ENCODE measurements at places on chromosomes 3 and 15.

- DNase-seq, result no peak
These were observed 14.5 kb downstream of the RTP4 start for GRCh38 chr3:187382609-187383151.

- DNase-seq, result no peak
These were observed 12.4 kb downstream of the ATR start for GRCh38 chr3:142566096-142566495.

- no peak for DNase-seq
These were observed 153.2 kb downstream of the CTNNB1 start for GRCh38 chr3:41352510-41352909.

DNA sequence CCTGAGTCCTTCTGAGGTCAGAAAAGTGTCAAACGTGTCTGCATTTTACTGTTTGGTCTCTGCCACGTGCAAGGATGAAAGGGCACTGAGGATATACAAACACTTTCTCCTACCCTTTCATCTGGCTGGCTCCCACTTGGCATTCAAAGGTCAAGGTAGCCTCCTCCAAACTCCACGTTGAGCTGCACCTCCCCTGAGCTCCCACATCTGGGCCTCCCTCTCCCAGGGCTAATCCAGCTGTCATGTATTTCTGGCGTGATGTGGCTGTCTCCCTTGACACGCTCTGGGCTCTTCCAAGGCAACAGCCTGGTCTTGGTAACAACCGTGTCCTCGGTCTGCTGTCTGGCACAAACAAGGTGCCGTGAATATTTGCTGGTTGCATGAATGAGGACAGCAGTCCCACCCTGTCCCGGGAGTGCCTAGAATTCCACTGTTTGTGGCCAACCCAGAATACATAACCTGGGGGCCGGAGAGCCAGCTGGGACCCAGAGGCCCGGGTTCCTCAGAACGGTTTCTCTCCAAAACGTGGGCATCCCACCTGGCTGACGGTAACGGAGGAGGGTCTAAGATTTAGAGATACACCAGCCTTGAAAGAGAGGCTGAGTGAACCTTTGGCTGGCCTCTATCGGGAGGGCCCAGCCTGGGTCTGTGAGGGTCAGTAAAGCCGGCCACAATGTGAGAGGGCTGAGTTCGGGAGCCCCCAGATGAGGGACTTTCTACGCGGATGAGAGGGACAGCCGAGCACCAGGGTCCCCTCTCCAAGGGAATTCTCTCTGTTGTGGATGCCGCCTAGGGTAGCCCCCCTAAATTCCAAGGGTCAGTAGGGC is 767 bp downstream of the GLT8D1 start:
- peak; percentile 26 for DNase-seq

- DNase-seq, result no peak
These were observed 1.3 kb upstream of the AEN start for GRCh38 chr15:88619796-88620195.

DNA sequence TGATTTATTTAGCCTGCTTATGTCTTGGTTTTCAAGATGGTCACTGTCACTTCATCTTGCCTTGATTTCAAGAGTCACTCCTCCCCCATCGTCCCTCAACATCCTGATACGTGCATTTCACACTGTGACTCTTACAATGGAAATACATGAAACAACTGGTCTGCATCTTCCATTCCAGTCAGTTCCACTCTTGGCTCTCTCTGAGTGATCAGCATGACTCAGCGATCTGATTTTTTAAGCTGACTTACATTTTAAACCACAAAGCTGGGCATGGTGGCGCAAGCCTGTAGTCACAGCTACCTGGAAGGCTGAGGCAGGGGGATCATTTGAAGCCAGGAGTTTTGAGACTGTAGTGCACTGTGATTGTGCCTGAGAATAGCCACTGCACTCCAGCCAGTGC is 271.2 kb upstream of the ROPN1 start:
- no peak for DNase-seq

DNA sequence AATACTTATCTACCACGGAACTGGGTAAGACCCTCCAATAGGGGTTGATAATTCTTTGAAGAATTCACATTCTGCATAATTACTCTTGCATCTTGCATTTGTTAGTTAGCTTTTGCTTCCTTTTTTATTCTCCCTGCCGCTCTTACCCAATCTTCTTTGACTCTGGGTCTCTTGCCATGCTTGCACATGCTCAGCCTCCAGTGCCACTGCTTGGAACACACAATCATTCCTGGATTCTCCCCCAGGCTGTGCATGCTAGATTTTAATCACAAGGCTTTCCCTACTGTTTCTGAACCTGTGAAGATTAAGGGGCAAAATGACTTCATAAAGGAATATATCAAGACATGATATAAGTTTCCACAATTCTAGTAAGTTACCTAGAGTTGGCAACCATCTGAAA is 133.1 kb downstream of the IL1RAP start:
- no peak for DNase-seq

- DNase-seq, result no peak
These were observed 272.3 kb downstream of the IL5RA start for GRCh38 chr3:2837910-2838309.

DNA sequence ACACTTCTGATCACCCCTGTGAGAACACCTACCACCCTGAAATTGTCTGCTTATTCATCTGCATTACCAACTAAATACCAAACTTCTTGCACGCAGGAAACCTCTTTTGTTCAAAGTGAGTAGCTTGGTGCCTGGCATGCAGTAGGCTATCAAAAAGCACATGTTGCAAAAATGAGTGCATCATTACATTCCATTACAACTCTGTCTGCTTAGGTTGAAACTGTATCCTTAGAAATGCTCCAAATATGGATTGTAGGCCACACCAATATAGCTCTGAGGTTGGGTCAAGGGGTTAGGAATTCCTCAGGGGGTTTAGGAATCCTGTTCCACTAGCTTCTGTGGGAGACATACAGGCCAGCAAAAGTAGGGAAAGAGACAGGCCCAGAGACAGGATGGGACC is 107.2 kb downstream of the THRB start:
- no peak for DNase-seq

DNA sequence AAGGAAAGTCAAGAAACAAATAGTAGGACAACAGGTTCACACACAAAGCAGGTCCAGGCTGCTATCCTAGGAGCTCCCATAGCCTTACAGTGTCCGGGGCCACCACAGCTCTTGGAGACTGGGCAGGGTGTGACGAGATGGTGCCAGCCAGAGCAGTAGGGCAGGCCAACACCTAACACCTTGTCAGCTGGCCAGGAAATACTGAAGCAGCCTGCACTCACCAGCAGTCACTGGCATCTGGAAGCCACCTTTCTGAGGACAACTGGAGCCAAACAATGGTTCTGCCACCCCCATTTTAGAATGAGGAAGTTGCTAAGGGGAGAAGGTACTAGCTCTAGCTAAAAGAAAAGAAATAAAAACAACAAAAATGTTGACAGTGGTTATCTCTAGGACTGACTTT is 47.2 kb downstream of the CCDC12 start:
- DNase-seq, result no peak

DNA sequence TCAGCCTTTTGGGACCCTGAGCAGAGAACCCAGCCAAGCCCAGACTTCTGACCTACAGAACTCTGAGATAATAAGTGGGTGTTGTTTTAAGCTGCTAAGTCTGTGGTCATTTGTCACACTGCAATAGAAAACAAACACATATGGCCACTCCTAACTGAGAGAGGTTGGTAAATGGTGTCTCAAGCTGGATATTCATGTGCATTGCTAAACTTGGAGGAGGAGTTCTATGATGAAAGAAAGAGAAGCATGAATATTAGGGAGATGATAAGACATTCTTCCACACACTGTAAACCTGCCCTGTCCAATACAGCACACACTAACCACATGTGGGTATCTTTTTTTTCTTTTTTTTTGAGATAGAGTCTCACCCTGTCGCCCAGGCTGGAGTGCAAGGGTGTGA is 27.8 kb upstream of the UBL7 start:
- DNase-seq, result no peak

DNA sequence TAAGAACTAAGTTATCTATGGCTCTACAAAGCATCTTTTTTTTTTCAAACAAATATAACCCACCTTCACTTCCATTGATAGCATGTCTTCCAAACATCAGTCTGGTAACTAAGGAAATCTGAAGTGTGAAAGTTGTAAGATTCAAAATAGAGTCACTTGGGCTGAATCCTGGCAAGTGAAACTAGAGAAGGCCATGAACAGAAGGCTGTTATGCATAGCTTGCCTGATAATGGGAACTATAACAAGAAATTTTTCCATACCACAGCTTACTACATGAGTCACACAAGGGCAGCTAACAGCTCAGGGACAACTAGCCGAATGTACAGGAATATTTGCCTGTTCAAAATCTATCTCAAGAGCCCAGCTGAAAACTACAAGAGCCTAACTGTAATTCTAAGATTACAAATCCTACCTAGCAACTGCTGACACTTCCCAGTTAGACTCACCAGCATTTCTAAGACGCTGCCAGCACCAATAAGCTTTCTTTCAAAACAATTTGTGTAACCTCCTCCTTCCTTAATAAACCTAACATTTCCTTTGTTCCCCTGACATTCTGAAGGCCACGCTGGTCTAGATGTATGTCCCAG is 1066.5 kb downstream of the PLOD2 start:
- DNase-seq, result peak; percentile 17

GRCh38 chr3:41164777-41165176 is 34.5 kb upstream of the CTNNB1 start:
- DNase-seq, result no peak

DNA sequence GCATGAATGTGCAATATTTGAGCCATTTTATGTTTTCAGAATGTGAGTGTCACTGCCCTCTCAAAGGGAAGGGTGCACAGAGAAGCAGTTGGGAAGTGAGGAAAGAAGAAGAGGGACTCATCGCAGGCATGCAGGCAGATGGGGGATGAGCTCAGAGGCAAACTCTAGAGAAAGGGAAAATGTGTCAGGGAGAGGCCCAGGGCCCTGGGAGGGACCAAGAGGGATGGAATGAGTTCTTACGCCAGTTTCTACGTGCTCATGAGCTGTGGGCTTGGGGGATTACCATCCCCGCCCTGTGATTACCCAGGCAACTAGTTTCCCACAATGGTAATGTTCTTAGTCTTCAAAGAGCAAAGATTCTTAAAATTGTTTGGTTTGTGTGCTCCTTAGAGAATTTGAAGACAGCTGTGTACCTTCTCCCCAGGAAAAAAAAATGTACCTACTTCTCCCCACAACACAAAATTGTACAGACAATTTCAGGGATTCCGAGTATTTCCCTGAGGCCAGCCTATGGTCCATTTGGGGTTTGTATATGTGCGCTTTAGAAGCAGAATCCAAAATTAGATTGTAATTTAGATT is 17.8 kb downstream of the GCSAM start:
- peak; percentile 57 for DNase-seq

GRCh38 chr15:78672285-78673014 is 31.4 kb upstream of the CHRNB4 start:
- no peak for DNase-seq

DNA sequence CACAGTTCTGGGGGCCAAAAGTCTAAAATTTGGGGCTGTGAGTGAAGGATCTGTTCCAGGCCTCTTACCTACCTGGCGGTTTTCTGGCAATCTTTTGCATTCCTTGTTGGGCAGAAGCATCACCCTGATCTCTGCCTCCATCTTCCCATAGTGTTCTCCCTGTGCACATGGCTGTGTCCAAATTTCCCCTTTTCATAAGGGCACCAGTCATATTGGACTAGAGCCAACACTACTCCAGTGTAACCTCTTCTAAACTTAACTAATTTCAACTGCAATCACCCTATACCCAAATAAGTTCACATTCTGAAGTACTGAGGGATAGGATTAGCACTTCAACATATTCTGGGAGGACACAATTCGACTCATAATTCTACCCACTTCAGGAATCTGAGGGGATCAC is 85.0 kb downstream of the CCNL1 start:
- DNase-seq, result no peak

DNA sequence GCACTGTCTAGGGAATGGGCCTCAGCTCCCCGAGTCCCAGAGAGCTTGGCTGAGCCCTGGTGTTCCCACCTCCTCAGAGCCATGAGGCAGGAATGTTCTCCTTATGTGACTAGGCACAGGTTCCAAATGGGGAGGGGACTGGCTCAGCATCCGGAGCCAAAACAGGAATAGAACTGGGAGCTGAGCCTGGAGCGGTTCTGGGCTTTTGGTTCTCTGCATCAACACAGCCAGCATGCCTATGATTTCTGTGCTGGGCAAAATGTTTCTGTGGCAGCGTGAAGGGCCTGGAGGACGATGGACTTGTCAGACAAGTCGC is at the start of gene FAM131A:
Gene FAM131A, plus strand, starts transcription at position 202 of the 316 bp plus-strand sequence. Its CDS starts 31 bp downstream, at position 233.
- DNase-seq, result no peak

- DNase-seq, result no peak
These were observed 283.2 kb upstream of the STT3B start for GRCh38 chr3:31249545-31249944.

- no peak for DNase-seq
These were observed 27.0 kb downstream of the PCCB start for GRCh38 chr3:136277115-136277514.

- DNase-seq, result no peak
These were observed 418.1 kb downstream of the OCA2 start for GRCh38 chr15:27681038-27681437.

DNA sequence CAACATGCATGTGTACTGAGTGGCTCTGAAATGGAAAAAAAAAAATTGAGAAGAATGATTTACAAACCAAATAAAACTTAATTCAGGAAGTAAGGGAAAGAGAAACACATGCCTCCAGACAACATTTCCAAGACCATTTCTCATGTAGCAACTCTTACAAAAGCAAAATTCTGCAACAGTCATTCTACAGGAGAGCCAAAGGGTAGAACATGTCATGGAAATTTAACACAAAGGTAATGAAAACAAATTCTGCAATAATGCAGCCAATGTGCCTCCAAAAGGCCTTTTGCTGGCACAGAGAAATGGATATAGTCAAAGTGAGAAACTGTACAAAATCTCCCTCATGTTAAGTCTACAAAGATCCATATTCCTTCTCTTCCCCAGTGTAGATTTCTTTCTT is 4.0 kb downstream of the PEX11A start:
- no peak for DNase-seq

DNA sequence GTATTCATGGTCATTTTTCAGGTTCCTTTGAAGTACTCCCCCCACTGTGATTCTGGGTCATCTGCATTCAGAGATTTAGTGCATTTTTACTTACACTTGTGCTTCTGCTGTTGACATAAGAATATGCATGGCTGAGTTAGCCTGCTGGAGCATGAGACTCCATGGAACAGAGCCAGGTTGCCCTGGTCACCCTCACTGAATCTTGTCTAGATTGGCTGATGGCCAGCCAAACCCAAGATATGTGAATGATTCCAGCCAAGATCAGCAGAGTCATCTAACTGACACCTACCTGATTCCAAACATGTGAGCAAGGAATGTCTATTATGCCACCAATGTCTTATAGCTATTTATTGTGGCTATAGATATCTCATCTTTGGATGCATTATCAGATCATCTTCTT is 25.1 kb downstream of the DTWD1 start:
- DNase-seq, result no peak

- no peak for DNase-seq
These were observed 25.2 kb upstream of the SLC4A7 start for GRCh38 chr3:27509376-27509775.
